GM23338 (cell line): ENCODE measurements at places on chromosomes 5 and 9.

DNA sequence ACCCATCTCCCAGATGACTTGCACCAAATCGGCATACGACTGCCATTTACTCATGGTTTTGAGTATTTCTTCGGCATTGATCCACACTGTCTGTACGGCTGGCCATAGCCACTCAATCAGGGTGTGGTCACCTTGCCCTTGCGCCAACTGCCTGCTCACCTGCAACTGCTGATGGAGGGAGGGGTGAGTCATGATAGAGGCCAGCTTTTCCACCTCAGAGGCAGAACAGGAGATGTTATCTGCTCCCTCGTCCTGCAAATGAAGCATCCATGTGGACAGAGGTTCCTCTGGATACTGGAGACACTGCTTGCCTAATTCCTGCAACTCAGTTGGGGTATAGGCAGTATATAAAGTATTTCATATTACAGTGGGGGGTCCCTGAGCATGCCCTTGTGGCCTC, 85.6 kb upstream of the ATP10B start:
- DNase-seq: no peak

- DNase-seq: no peak
Observed at GRCh38 chr9:99023831-99024230, 80.1 kb downstream of the COL15A1 start.

DNA sequence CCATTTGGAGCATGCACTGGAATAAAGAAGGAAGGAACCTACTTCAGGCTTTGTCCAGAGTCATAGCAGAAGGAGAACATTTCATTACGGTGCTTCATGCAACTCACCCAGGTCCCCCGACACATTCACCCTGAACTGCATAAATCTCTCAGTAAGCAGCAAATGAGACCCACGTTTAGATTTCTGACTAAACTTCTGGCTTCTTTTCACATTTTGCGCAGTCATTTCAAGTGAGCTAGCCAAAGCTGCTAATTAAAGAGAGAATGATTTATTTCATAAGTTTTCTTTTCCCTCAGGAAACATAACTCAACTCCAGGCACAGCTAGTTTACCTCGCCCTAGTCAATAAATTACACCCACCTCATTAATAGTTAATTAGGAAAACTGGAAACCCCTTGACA, 88.6 kb upstream of the GAS1 start:
- no peak for DNase-seq

- DNase-seq: no peak
Observed at GRCh38 chr5:168341178-168341577, 49.7 kb downstream of the WWC1 start.

DNA sequence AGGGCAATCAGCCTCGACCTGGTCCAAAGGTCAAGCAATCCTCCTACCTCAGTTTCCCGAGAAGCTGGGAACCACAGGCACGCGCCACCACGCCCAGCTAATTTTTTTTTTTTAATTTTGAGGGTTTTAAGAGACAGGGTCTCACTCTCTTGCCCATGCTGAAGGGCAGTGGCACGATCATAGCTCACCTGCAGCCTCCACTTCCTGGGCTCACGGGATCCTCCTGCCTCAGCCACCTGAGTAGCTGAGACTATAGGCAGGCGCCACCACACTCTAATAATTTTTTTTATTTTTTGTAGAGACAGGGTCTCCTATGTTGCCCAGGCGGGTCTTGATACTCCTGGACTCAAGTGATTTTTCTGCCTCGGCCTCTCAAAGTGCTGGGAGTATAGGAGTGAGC, 1.6 kb downstream of the UIMC1 start:
- no peak for DNase-seq

DNA sequence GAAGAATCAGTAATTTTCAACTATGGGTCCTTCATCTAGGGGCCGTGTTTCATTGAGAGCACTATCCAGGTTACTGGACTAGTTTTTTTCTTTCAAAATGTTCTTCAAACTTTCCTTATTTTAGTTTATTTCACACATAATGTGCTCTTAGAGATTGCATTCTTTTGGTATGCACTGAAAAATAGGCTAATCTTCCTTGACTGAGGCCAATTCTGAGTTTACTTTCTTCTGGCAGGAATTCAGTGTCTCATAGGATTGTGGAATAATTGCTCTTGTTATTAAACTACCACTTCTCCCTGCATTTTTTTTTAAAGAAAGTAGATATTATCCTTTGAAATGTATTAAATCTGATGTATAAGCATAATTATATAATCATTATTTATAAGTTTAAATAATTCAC, 624.5 kb downstream of the RAB3C start:
- no peak for DNase-seq

DNA sequence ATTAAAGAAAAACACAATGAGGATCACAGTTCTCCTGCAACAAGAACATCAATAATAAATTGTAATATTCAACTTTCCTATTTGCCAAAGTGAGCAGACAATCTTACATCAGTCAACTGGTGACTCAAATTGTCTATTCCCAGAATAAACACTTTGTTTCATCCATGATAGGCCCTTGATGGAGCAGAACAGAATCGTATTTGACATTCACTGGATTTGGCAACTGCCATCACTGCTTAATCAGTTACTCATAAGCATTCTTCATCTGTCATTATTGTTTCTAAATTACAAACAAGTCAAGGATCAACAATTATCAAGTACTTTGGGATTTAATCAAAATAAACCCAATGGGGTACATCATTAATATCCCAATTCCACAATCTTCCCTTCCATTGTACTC, 398.4 kb downstream of the GABRG2 start:
- no peak for DNase-seq

GRCh38 chr5:177596775-177597238, 3.1 kb upstream of the B4GALT7 start:
- DNase-seq: no peak

GRCh38 chr9:6133346-6134063, 82.1 kb upstream of the IL33 start:
- no peak for DNase-seq

DNA sequence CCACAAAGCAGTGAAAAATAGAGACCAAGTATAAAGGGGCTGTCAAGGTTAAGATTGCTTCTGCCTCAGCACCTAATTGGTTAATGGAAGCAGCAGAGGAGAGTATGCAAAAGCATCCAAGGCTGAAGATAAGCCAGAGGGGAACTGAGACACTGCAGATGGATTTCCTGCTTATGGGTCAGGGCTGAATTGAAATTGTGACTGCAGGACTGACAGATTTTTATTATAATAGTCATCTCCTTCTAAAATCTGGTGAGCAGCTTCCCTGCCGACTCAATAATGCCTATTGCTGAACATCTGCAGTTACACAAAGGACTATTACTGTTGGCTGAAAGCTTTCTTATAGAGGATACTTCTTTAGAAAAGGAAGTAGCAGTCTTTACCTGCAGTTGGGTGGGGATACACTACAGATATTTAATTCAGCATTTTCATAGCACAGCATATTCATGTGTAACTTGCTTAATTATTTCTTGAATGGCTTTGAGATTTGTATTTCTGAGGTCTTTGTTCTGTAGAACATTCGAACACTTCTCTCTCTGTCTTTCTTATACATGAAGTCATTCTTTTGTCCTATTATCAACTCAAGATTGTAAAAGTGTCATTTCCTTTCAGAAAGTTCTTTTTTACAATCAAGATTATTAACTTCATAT, 363.0 kb upstream of the RIOK2 start:
- peak; percentile 20 for DNase-seq

DNA sequence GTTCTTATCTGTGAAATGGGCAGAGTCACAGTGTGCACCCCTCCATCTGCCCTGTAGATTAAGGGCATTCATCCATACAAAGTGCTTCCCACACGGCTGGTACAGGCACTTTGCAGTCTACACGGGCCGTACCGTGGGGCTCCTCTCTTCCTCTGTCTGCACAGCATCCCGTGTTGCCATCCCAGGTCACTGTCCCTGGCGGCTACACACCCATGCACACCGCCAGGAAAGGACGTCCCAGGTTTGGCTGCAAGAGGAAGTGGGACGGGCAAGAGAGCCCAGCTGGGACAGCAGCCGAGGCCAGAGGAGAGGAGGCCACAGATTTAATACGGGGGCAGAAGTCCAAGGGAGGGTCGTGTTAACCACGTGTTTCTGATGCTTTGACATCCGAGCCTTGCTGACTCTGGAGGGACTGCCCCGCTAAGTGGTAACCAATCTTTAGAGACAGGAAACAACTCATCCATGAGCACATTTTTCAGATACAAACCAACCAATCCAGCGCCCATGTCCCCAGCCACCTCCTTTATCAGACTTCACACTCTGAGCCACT, 120.0 kb downstream of the ZNF354C start:
- no peak for DNase-seq

DNA sequence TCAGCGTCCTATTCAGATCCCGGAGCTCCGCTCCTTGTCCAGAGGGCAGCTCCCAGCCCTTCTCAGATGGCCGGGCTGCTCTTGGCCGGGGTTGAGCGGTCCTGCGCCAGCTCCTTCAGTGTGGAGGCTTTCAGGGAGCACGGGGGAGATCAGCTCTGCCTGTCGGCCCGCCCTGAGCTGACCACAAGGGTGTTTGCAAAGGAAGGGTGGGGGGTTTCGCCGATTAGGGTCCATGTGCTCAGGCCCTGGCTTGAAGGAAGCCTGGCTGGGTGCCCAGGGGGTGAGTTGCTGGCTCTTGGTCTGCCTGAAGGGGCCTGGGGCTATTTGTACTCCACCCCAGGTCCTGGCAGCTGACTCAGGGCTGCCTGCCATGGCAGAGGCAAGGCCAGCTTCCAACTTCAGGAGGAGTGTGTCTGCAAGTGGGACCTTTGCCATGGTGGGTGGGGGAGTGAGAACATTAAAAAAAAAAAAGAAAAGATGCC, 250.1 kb upstream of the KLF4 start:
- DNase-seq: no peak

GRCh38 chr5:140565780-140566095, 1.1 kb downstream of the SLC35A4 start:
- no peak for DNase-seq
